Hindlimb muscle (tissue), 1 donor: ENCODE measurements at places on chromosomes 3 and 15. TPM values are rescaled to one million over a fixed set of nuclear protein-coding genes. Genes with fewer than 3 reads are reported as not detected.

CAPN3 gene
- 544 TPM for polyA plus RNA-seq

INSYN1 gene
- polyA plus RNA-seq, result 4.3 TPM

HDGFL3 gene
- polyA plus RNA-seq, result 41.1 TPM

LRRC49 gene
- 5.9 TPM for polyA plus RNA-seq

BCHE gene
- polyA plus RNA-seq, result 53.2 TPM

RBP2 gene
- polyA plus RNA-seq, result not detected

FGF7 gene
- polyA plus RNA-seq, result 24.1 TPM

SUSD5 gene
- 1.2 TPM for polyA plus RNA-seq

- no peak for DNase-seq
Measured at GRCh38 chr3:194440756-194441155, 41.7 kb upstream of the GP5 start.

- DNase-seq, result no peak
Measured at GRCh38 chr3:104359546-104359945, 1007.2 kb upstream of the ALCAM start.

DNA sequence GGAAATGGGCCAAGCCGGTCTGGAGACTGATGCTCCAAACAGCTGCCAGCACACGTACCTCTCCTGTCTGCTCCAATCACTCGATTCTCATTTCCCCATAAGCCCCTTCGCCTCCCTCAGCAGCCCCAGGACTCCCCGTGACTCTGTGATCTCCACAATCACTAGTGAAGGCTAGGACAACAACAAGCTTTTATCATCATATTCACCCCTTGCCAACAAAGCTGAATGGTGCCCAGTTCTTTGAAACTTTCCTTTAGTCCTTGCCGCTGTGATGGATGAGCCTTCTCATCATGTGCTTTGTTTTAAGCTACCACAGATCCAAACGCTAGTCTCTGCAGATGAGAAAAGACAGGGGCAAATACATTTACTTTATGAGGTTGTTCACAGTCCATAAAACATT, 242.0 kb downstream of the SV2B start:
- DNase-seq, result no peak

GRCh38 chr3:177429771-177430170, 232.5 kb upstream of the TBL1XR1 start:
- no peak for DNase-seq

DNA sequence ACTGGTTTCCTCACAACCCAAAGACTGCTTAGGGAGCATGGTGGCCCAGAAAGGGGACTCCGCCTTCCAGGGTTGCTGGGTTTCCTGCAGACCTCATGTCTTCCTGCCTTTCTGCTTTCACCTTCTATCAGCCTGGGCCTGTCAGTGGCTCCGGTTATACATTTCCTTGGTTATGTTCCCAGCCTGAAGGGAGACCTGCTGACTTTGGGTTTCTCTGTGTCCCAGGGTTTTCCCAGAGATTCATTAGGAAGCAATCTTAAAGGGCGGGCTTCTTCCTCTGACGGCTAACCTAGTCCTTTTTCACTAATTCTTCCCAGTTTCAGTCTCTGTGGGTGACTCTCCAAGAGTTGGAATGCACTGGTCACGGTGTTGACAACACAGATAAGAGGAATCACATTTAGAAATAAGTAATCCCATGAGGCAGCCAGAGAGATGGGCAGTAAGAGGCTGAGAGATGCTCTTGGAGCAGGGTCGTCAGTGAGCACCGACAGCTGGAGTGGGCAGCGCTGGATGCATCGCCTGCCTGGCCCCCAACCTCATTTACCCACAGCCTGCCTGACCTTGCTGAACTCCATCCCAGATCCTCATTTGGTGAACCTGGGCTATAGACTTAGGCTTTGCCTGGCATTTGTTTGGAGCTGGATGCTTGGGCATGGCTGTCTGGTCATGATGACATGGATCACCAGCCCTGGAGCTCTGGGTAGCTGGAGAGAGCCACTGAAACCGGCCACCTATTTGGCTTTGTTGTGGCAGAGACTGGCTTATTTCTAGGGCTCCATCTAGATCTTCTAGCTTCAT, 10.0 kb upstream of the EHD4 start:
- no peak for DNase-seq

DNA sequence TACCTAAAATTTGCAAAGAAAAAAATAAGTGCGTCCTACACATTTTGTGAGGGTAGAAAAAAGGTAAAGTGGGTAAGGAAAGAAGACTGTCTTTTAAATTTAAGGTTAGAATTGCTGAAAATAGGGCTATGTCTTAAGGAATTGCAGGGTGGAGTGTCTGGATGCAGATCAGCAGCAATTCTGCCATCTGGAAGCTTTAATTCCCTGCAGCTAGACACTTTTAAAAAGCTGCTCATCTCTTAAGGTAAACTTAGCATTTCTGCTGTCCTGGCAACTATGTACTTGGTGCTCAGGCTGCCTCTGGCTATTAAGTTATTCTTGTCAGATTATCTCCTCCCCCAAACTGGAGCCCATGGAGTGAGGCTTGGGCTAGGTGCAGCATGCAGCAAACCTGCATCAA, 420.2 kb downstream of the SI start:
- no peak for DNase-seq

GRCh38 chr15:73273181-73274002, 95.4 kb downstream of the HCN4 start:
- peak; percentile 56 for DNase-seq

GRCh38 chr3:65412588-65412987, 626.1 kb downstream of the MAGI1 start:
- DNase-seq, result peak; percentile 32

- no peak for DNase-seq
Measured at GRCh38 chr3:151091685-151092345, 6.4 kb downstream of the MED12L start.

- DNase-seq, result no peak
Measured at GRCh38 chr3:12916159-12916558, 74.8 kb upstream of the RPL32 start.
